Cerebellum (tissue), 4 donors: ENCODE measurements at places on chromosomes 1 and 21.

- no peak for DNase-seq
Measured at GRCh38 chr1:82317671-82318070, 516.9 kb downstream of the ADGRL2 start.

GRCh38 chr21:38474124-38474523, 24.2 kb downstream of the ERG start:
- DNase-seq = no peak

DNA sequence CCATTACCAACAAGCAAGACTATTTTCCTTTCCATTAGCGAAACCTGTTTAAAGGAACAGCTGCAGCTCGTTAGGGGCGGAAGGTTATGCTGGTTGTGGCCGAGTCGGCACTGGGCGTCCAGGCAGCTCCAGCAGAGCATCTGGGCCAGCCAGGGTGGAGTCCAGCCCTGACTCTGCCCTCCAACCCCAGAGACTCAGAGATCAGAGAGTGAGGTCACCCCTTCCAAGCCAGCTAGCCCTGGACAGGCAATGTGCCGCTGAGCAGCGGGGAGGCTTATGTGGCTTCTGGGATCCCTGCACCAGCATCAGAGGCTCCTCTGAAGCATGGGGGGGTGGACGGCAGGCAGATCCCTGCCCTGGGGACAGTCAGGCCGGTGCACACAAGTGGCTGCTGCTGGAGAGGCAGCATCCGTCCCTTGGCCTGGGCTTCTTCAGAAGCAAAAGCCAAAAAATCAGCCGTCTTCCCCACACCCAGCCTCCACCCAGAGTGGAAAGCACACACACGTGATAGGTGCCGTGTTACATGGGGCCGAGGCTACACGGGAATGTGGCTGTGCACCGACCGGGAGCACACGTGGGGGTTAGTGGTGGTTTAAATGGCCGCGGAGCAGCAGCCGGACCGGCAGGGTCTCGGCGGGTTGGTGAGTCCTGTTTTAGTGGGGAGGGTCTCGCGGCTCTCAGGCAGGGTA, 30.1 kb downstream of the SLC66A1 start:
- DNase-seq = no peak

- no peak for DNase-seq
Measured at GRCh38 chr1:213982289-213982671, 5.5 kb upstream of the PROX1 start.

DNA sequence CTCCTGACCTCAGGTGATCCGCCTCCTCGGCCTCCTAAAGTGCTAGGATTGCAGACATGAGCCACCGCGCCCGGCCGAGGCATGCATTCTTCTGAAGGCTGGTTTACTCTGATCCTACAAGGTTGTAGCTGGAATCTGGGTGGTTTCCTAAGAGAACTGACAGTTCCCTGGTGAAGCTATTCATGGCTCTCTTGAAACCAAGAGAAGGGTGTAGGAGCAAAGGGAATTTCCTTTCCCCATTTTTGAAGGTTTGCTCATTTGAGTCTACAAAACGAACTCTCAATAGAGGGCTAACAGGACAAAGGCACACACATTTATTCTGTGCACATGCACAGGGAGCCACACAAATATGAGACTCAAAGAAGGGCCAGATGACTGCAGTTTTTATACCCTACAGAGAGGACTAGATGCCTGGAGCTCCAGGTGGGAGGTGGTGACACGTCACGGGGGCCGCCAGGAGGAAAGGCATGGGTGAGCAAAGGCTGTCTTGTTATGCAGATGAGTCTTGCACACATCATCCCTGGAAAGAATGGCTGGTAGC, 49.5 kb upstream of the ERRFI1 start:
- DNase-seq = no peak

- DNase-seq = no peak
Measured at GRCh38 chr1:5821540-5822176, 170.6 kb downstream of the NPHP4 start.

DNA sequence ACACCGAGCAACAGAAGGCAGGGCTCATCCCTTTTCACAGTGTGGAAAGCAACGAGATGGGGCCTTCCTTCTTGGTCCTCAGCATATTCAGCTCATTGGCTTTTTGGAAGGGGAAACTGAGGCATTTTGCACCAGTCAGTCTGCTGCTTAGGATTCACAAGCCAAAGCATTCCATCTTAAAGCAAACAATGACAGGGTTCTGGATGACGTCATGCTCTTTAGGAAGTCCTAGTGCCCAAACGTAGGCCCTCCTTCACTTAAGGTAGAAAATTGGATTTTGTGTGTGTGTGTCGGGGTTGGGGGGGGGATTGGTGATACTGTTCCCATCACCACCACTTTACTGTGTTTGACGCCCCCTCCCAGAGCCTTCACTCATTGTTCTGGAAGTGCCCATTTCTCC, 101.6 kb downstream of the SELENOF start:
- DNase-seq = no peak

GRCh38 chr1:32818804-32819541, 1.5 kb downstream of the S100PBP start:
- DNase-seq = no peak

- DNase-seq = no peak
Measured at GRCh38 chr1:96220651-96221050, 500.9 kb upstream of the PTBP2 start.

GRCh38 chr1:219090607-219091006, 83.1 kb upstream of the LYPLAL1 start:
- no peak for DNase-seq

DNA sequence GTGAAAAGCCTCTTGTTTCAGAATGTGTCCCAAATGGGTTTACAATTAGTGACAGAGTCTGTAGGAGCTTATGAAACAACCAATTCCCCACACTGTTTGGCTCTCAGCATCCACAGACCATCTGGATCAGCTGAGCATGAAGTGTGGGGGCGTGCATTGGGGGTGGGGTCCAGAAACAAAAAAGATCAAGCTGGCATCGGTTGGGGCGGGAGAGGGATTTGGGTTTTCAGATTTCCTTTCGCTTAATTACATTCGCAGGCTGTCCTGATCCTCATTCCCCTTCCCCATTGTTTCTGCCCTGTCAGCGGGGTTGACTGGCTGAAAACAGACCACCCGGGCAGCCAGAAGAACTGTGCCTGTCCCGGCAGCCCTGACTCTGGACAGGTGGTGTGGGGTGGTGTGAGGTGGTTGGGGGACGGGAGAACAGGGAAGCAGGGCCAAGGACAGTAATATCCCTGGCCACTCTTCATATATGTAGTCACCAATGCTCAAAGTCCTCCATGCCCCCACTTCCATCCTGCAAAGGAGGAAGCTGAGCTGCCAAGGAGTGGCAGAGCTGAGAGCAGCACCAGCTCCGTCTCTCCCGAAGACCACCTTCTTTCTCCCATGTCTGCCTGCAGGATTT, 92.0 kb downstream of the IER5 start:
- DNase-seq = no peak

DNA sequence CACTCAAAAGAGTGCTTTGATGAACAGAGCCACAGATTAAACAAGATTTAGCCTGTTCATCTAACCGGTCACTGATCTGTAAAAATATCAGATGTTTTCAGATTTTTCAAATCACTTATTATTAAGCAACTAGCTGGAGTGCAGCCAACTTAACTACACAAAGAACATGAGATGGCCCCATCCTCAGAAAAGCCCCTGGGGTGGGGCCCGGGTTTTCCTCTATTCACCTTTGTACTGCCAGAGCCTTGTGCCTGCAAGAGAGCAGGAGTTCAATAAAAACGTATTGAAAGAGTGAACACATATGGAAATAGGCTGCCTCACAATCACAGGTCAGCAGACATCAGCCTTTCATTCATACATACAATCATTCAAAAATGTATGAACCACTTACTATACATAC, 516.1 kb downstream of the OMA1 start:
- no peak for DNase-seq

DNA sequence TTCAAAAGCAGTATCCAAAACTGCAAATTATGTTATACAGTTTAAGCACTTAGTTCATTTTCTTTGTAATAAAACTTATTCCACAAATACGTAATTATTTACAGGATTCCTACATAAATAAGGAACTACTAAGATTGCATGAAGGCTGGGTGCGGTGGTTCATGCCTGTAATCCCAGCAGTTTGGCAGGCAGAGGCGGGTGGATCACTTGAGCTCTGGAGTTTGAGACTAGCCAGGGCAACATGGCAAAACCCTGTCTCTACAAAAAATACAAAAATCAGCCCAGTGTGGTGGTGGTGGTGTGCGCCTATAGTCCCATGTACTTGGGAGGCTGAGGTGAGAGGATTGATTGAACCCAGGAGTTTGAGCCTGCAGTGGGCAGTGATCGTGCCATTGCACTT, 69.3 kb downstream of the POU2F1 start:
- no peak for DNase-seq

- no peak for DNase-seq
Measured at GRCh38 chr21:41614511-41614910, 106.6 kb upstream of the TMPRSS2 start.

- no peak for DNase-seq
Measured at GRCh38 chr1:175808999-175809398, 65.6 kb upstream of the TNR start.

DNA sequence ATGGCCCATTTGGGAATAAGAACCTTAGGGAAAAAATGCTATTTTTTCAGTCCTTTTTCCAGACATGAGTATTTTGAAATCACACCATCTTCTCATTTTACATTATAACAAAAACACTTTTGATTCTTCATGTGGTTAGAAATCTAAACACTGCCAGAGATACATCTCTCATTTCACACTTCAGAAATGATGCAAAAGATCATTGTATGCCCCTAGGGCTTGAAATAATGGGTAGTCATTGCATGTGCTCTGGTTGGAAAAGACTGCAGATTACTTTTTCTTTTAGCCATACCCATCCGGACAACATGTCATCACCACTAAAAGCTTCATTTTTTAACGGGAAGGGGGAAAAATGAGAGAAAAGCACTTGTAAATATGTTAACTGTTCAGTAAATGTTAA, 1152.2 kb upstream of the ADGRL4 start:
- DNase-seq = no peak

DNA sequence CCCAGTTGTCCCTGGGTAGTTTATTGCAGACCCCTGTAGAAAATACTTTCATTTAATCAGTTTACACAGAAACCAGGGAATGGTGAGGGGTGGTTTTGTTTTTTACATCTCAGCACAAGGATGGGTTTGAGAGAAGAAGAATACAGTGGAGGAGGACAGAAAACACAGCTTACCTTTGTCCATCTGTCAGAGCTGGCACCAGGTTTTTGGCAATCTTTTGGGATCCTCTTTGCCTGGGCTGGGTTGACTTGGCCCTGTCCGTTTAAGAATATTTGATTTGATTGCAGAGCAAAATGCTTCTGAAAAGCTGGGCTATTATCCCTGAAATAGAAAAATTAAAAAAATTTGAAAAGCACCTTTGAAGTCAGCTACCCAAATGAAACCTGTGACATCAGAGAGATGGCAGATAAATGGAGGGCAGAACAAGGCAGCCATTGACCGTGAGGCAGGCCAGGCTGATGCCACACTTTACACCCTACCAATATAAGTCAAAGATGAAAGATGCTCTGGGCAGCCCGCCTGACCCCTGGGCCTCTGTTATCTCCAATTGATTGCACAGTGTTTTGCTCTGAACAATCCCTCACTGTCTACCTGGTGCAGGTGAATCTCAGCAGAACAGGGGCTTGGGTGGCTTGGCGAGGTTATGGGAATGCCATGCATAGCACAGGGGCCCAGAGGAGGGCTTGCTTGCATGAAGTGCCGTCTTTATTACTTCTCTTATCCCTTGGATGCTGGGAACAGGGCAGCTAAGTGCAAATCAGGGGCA, 218.8 kb downstream of the LMX1A start:
- DNase-seq = peak; percentile 40

- peak; percentile 59 for DNase-seq
Measured at GRCh38 chr1:209704584-209704983, at the start of gene HSD11B1. TSS of gene HSD11B1 (plus strand) at chr1:209704846. CDS start at chr1:209704943, 97 bp downstream.

DNA sequence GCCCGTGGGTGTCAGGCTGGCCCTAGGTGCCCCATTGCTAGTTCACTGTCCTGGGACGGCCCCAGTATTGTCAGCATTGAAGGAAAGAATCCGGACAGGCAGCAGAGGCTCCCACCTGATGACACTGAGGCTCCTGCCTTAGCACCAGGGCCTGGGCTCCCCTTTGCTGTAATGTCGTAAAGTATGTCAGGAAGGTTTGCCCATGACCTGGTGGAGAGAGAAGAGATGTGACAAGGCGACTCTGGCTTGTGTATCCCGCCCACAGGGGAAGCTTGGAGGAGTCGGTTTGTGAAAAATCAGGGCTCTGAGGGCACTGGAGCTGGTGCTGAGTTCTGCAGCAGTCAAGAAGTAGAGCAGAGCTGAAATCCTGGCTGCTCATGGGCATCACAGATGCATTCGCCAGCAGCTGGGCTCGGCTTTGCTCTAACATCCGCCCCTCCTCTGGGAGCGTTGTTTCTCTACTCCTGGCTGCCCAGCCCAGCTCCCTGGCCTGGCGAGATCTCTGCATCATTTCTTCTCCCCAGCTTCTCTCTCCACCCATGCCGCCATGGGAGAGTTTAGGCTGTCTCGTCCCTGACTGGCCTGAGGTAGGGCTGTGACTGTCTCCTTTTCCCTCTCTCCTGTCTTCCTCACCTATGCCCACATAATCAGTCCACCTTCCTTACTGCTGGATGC, 74.1 kb downstream of the ADARB1 start:
- DNase-seq = no peak

GRCh38 chr21:36948686-36949085, 17.8 kb downstream of the HLCS start:
- DNase-seq = no peak

GRCh38 chr1:1678581-1679380, 13.8 kb downstream of the SLC35E2B start:
- DNase-seq = no peak

DNA sequence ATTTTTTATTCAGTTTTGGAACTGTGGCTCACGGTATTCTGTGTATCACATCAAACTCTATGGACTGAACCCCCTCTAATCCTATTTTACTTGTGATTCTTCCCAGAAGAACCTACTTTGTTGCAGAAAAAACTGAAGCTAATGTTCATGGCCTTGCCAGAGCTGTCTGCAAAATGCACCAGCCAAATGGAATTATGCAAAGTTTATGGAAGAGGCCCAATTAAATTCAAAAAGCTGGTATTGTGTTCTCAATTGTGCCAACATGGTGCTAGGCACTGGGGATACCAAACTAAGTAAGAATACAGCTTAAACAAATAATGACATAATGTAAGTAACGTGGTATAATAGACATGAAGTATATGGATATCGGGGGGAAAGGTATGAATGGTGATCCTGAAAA, 273.8 kb upstream of the DUSP10 start:
- DNase-seq = no peak

DNA sequence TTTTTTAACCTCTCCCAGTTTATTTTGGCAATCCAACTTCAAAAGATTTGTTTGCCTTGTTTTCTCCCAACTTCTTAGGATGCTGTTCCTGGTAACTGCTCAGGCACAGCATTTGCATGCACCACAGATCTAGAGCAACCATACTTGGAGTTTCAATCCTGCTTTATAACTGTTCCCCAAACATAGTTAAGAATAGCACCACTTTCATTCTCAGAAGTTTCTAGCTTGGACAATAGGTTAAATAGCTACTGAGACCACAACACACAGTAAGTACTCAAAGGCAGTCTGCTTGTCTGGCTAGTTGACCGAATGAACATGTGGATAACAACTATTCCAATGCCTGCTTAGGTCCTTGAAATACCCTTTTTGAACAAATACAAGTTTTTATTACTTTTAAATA, 76.8 kb downstream of the FOXJ3 start:
- no peak for DNase-seq
